ENCODE measurements at places on chromosomes 4 and X.

- DNase-seq, result no peak
These were observed 1.7 kb upstream of the LAS1L start for GRCh38 chrX:65536291-65536690.

- DNase-seq, result no peak
These were observed 172.7 kb upstream of the HCCS start for GRCh38 chrX:10938365-10938923.

- no peak for DNase-seq
These were observed 276.4 kb downstream of the SPRY1 start for GRCh38 chr4:123672987-123673386.

GRCh38 chr4:185576962-185577950 lies 41.9 kb upstream of the PDLIM3 start:
- DNase-seq, result no peak

DNA sequence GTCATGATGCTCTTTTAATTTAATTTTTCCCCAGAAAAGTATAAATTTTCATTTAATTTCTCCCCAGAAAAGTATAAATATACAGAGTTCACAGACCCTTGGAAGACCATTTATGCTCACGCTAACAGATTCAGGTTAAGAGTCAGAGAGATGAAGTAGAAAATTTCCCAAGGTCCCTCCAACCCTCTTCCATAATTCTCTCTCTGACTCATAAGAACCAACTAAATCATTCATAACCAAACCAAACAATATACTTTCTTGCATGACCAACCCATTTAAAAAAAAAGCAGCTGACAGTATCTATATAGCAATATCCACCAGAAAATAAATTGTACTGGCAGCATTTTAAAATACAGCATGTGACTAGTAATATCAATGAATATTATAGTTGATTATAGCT lies 3.9 kb downstream of the KLHL8 start:
- no peak for DNase-seq

GRCh38 chr4:8762951-8763735 lies 108.5 kb downstream of the HMX1 start:
- no peak for DNase-seq

DNA sequence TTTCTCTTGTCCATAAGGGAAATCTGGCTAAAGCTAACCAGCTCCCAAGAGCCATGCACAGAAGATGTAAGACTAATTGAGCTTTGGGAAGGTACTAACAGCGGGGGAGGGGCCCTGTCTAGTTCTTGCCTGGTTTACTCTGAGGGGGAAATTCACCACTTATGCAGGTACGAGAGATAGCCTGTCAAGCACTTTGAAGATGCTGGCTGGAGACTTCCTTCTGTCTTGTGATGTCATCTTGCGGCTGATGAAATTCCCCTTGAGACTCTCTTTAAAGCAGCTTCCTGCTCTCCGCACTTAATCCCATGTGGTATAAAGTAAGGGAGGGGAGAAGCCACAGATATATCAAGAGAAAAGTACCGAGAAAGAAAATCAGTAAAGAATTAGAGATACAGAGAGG lies 345.3 kb downstream of the MAPK10 start:
- no peak for DNase-seq

GRCh38 chr4:102298716-102299115 lies 46.6 kb downstream of the SLC39A8 start:
- no peak for DNase-seq

DNA sequence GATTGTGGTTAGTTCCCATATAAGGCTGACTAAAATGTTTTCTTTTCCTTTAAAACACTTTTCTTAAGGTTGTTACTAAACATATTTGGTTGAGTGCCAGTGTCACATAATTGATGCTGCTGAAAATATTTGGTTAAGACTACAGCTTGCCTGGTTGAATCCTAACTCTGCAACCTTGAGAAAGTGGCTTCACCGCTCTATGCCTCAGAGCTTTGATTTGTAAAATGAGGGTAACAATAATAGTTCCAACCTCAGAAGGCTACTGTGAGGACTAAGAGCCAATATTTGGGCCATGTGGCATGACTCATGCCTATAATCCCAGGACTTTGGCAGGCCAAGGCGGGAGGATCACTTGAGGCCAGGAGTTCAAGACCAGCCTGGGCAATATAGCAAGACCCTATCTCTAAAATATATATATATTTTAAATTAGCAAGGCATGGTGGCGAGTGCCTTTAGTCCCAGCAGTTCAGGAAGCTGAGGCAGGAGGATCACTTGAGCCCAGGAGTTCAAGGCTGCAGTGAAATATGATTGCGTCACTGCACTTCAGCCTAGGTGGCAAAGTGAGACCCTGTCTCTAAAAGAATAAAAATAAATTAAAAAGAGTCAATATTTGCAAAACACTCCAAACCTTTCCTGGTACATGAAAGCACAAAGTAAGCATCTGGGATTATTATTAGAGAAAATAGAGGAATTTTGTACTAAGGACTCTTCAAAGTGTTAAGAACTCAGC lies 7.1 kb upstream of the NEIL3 start:
- DNase-seq, result no peak

GRCh38 chrX:136205882-136206380 lies 45.3 kb downstream of the MAP7D3 start:
- no peak for DNase-seq

GRCh38 chr4:97507587-97508245 lies 635.6 kb downstream of the STPG2 start:
- DNase-seq, result no peak

DNA sequence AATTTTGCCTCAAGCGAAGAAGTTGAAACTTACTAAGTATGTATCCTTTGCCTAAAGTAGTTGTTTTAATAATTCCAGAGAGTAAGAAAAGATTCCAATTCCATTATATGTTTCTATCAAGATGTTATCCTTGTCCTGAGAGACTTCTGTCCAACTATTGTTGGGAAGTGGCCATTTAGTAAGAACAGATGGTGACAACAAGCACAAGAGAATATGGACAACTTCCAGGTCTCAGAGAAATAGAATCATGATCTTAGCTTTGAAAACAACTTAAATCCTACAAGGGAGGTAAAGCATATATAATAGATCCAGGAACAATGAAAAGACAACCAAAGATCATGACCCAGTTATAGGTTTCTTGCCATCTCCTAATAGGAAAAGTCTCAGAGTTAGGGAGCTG lies 486.6 kb upstream of the PCDH10 start:
- DNase-seq, result no peak

DNA sequence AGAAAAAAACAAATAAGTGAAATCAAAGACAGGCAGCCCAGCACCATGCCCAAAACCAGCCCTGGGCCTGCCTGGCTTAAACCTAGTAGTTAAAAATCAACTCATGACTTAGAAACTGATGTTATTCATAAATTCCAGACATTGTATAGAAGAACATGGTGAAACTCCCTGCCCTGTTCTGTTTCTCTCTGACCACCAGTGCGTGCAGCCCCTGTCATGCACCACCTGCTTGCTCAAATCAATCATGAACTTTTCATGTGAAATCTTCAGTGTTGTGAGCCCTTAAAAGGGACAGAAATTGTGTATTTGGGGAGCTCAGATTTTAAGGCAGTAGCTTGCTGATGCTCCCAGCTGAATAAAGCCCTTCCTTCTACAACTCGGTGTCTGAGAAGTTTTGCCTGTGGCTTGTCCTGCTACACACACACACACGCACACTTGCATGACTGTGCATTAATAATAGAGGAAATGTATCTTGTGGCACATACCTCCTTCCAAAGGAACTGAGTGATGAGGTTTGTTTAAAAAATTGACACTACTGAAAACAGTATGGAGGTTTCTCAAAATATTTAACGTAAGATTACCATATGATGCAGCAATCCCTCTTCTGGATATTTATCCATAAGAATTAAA lies 39.2 kb upstream of the UGT2B7 start:
- DNase-seq, result no peak

DNA sequence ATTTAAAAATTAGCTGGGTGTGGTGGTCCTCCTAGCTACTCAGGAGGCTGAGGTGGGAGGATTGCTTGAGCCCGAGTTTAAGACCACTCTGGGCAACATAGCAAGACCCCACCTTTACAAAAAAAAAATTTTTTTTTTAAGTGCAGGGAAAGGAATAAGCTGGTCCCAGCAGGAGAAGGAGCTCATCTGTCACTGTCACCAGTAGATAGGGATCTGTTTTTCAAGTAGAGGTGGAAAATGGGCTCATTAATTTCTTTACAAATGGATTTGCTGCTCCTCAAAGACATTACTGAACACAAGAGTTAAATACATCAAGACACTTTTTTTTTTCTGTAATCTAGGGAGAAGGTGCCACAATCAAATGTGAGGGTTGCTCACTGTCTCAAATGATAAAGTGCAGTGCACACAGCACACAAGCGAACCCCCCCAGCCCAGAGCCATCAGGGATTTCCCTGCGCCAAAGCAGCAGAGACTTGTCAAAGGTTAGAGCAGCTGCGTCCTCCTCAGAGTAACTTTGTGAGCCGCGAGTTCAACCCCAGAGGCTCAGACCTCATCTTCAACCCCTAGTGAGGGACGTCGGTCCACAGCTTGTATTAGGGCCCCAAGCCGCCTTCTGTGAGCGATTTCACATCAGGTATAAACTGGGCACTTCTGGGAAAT lies 14.3 kb upstream of the MTNR1A start:
- no peak for DNase-seq

DNA sequence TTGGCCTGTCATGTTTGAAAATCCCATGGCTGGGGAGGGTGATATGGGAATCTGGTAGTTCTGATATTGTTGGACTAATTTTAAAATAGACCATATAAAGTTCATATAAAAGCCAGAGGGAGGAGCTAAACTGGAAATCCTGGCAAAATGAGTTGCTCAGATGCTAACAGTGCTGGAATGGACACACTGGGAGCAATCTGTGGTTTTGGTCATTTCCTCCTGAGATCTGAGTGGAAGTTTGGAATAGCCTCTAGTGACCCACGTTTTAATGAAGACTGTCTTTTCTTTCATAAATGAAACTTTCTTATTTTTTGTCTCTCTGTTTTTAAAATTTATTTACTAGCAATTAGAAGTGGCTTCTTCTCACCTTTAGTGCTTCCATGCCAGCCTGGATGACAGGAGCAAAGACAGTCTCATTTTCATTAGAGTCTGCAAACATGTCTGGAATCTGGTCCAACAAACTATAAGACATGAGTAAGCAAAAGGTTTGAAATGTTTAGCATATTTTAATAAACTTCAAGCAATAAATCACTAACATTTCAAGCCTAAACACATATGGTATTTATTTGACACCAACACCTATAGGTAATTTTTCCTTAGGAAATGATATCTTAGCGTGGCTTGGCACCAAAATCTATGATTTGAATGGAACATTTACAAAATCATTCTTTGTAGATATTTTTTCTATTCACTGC lies 66.6 kb downstream of the METTL14 start:
- DNase-seq, result no peak

GRCh38 chrX:63755892-63756291 lies 29.1 kb downstream of the ARHGEF9 start:
- no peak for DNase-seq

DNA sequence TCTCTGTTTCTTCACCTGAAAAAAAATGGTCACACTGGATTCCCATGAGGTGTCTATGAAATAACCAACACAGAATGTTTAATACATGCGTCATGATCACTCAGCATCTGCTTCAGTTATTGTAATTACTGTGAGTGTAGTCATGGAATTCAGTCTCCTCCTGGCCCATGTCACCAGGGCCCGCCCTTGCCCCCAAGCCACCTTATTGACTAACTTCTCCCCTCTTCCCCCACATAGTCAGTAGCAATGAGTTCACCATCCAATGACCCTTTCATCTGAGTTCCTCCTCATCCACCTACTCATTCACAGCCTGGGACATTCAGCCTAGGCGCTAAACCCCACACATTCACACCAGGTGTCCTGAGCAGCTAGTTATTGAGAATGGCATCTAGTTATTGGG lies 15.6 kb downstream of the PNMA6F start:
- DNase-seq, result no peak

GRCh38 chr4:76626686-76627465 lies 191.8 kb downstream of the SHROOM3 start:
- DNase-seq, result no peak

DNA sequence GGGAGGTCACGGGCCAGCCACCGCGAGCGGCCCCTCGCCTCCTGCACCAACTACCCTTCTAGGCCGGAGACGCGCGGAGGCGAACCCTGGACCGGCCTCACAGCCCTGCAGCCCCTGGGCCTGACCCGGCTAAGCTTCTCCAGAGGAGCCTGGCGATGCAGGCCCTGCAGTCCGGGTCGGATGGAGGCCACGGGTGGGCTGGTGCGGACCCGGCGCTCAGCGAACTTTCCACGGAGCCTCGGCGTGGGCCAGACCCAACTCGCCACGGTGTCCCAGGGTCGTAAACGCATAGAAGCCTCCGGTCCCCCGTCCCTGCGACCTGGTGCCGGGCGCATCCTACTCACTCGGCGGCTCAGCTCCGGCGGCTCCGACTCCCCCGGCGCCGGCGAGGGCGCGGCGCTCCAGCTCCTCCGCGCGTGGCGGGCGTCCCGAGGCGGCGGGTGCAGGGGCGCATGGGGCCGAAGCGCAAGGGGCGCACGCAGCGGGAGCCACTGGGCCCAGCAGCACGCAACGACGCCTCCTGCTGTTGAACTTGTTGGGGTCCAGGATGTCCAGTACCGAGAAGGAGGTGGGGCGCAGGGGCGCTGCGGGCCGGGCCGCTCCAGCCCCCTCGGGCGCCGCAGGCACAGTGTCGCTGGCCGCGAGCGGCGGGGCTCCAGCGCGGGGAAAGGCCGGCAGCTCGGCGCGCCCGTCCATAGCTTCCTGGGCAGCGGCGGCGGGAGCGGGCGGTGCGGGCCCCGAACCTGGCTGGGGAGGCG lies 427 bp downstream of the NKX1-1 start:
- no peak for DNase-seq

GRCh38 chr4:40576651-40577480 lies 52.8 kb downstream of the RBM47 start:
- no peak for DNase-seq

GRCh38 chr4:143658336-143658735 lies 42.1 kb downstream of the FREM3 start:
- no peak for DNase-seq

GRCh38 chrX:23494741-23495140 lies 160.1 kb downstream of the PTCHD1 start:
- no peak for DNase-seq

GRCh38 chr4:75565481-75565880 lies 9.6 kb downstream of the ODAPH start:
- DNase-seq, result no peak

DNA sequence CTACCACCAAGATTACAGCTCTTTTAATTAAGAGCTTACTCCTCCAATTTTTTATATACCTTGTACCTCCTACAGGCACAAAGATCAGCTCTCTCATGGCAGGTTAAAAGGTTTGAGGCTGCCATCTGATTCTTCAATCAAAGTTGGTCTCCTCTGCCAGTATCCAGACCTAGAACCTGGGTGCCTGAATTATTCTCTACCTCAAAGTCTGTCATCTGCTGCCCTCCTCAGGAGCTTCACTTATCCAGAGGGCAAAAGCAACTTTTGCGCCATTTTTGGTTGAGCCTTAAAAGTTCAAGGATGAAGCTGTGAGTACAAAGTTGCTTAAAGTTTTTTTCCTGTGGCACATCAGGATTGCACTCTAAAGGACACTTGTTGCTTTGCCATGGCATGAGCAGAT lies 343.7 kb upstream of the PPP1R2C start:
- DNase-seq, result no peak

- DNase-seq, result no peak
These were observed 35.8 kb downstream of the PSAPL1 start for GRCh38 chr4:7398788-7399439.
